ENCODE measurements at places on chromosomes 11 and 22.

- DNase-seq = peak; percentile 64
These were observed 14.3 kb upstream of the ACCSL start for GRCh38 chr11:44033411-44033850.

- no peak for DNase-seq
These were observed 605.0 kb upstream of the RAG2 start for GRCh38 chr11:37203006-37203405.

- DNase-seq = no peak
These were observed 45.0 kb upstream of the APOA1 start for GRCh38 chr11:116882386-116882785.

DNA sequence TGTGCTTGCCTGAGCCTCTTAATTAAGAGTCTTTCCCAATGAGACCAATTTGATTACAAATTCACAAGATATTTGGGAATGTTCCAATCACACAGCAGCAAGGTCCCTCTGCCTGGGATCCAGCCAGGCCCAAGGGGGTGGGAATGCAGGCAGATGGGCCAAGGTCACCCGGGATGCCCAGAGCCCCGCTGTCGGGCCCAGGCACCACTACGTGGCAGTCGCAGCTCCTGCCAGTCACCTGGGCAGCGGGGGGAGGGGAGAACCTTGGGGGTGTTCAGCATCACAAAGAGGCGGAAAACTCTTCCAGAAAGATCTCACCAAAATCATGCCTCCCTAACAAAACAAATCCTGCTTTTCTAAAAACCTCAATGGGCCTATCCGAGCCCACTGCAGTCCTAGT is 30.9 kb downstream of the PPM1F start:
- DNase-seq = no peak
